HuH-7 (cell line): ENCODE measurements at places on chromosomes 2 and 18.

GRCh38 chr2:95016616-95017015 is 8.9 kb upstream of the MAL start:
- no peak for DNase-seq

DNA sequence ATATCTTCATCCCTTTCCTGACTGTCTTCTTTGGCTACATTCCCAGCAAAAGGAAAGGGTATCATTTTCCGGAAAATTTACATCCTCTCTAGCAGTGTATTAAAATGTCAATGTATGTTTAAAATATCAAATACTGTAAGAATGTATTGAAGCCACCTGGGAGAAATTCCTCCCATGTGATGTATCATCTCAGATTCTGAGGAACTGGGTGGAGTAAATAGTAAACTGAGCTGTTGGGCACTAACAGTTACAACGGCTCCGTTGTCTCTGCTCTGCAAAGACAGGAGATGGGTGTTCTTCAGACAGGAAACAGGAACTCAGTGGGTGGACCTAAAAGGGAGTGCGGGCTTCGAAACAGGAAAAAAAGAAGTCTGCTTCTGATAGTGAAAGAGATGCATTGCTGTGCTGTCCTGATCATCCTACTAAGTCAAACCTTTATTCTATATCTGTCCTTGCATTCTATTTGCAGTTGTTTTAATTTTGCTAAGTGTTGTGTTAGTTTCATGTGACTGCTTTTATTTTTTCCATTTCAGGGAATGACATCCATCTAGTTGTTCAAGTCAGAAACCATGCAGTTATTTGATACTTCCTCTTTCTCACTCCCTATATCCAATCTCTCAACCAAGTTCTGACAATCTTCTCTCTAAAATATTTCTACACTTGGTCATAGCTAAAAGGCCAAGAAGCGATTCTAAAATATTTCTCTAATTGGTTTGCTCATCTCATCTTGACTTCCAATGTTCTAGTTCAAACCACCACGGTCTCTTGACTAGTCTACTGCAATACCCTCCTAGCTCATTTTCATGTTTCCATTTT is 19.4 kb downstream of the DOK1 start:
- DNase-seq = no peak

GRCh38 chr18:62370366-62370765 is 45.3 kb downstream of the TNFRSF11A start:
- no peak for DNase-seq

DNA sequence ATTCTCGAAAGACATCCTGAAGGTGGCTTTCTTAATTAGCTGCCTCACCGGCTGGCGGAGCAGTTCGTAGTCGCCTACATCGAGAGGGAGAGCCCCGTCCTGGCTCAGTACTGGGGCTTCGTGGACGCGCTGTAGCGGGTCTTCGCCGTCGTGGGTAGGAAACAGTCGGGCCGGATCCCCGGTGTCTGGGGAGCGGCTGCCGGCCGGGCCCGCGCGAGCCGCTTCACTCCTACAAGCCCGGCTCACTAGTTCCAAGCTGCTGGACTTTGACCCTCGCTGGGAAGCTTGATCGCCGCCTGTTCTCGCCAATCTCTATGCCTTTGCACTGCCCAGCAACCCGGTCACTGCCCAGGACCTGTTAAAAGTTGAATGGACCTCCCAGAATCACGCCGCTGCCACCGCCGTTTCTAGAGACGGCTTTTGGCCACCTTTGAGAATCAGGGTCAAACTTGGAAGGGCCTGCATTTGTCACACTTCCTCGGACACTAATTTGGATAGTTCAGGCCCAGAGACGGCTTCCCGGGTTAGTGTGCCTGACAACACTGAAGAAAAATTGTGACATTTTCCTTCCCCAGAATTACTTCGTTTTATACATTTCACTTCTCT is 41.4 kb upstream of the AKAIN1 start:
- DNase-seq = peak; percentile 53

GRCh38 chr18:53458944-53459580 is 765.4 kb downstream of the MBD2 start:
- DNase-seq = no peak

DNA sequence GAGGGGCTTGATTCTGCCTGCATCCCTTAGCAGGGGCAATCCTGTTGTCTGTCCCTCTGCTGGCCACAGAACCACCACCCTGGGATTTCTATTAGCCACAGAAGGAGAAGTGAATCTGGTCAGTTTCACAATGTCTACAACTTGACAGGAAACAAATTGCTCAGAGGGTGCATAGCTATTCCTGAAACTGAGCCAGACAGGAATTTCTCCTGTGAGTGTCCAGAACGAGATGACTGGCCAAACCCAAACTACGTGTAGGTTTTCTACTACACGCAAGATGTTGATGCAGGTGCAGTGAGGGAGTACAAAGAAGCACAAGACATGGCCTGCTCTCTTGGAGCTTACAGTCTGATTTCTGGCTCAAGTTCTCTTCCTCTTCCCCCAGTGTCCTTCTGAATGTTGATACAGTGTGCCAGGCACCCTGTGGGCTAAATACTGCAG is 201.9 kb downstream of the CLIP4 start:
- DNase-seq = no peak

- DNase-seq = no peak
Observed at GRCh38 chr2:106563195-106563594, 76.0 kb downstream of the CD8B2 start.

DNA sequence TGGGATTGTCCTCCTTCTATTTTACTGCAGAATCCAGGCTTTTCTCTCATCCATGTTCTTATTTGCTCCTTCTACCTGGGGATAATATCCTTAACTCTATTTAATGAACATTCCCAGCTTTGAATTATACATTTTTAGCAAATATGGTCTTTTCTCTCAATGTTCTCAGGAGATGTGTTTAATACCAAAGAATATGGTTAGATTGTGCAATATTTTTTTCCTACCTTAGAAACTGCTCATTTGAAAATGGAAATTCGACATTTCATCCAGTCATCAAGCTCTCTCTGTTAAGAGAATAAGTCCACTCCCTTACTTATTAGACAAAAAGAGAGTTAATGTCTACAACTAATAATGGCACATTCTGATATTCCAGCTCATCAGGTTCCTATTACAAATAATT is 160.4 kb upstream of the GULP1 start:
- DNase-seq = no peak

GRCh38 chr2:105760191-105760590 is 15.5 kb downstream of the NCK2 start:
- DNase-seq = no peak

DNA sequence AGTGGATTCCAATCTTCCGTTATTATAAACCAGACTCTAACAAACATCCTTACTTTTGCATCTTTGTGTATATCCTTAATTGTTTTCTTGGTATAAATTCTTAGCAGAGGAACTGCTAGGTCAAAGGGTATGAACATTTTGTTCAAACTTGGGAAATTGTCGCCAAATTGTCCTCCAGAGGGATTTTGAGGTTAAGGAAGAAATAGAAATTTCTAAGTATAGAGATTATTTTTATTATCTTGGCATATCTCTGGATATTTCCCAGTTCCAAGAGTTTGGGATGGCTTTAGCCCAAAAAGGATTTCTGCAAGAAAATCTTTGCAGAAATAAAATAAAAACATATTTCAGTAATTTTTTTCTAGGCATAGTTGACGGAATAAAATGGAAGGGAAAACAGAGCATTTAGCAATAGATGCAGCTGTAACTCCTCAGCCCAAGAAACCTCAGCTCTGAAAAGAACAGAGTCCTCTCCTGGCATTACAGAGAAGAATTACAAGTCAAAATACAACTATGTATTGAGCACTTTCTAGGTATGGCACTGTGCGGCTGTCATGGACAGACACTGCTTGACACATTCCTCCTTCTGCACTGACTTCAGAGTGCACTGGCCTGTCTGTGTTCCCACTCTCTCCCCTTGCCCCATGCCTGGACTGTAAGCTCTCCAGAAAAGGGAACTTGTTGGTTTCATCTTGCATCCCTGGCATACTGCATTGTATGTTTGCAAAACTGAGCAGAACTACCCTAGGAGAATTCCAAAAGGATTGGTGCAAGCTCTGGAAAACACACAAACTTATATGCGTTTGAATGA is 117.3 kb upstream of the STON1 start:
- DNase-seq = no peak

GRCh38 chr2:43391878-43392215 is 165.4 kb upstream of the ZFP36L2 start:
- no peak for DNase-seq

GRCh38 chr2:142973160-142973821 is 95.8 kb downstream of the KYNU start:
- no peak for DNase-seq

GRCh38 chr2:29072971-29073725 is 1.2 kb downstream of the PCARE start:
- no peak for DNase-seq

DNA sequence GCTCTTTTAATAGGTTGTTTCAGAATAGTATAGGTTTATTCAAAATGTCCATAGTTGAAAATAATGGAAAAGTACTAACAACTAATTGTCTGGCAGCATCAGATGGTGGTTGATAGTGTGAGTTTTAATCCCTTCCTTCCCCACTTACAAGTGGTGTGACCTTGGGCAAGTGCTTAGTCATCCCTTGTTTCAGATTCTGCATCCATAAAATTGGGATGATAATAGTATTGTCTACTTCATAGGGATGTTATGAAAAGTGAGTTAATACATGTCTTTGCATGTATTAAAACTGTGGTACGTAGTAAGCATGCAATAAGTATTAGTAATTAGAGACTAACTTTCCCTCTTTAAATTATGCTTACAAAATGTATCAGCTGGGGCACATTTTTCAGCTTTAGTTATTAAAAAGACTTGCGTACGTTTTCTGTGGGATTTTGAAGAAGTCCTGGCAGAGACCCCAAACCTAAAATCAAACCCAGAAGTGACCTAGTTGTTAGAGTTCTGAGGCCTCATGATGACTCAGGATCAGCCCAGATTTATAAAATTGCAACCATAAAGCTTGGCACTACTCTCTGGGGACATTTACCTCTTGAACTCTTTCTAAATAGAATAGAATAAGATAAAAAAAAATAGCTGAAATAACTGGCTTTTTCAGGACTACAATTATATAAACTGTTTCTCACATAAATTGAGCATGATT is 8.6 kb downstream of the ITGA4 start:
- no peak for DNase-seq

DNA sequence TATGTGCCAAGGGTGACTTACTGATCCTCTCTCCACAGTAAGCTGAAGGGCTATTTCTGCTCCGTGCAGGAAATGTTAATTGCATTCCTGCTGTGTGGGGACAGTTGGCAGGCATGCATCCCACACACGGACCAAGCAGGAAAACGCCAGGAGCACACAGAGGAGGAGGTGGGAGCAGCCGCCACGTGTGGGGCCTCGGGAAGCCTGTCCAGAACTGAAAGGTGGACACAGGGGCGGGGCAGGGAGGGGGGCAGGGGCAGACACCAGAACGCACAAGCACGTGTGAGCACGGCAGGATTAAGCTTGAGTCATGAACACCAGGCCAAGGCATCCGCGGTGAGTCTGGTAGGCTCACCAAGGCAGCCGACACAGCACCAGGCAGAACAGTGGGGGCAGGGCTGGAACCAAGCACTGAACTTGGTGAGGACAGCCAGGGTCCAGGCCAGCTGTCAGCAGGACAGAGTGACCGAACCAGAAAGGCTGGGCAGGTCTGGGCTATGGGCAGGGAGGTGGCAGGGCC is 177.1 kb downstream of the EIPR1 start:
- DNase-seq = no peak

- no peak for DNase-seq
Observed at GRCh38 chr2:41038408-41038807, 586.5 kb upstream of the SLC8A1 start.

DNA sequence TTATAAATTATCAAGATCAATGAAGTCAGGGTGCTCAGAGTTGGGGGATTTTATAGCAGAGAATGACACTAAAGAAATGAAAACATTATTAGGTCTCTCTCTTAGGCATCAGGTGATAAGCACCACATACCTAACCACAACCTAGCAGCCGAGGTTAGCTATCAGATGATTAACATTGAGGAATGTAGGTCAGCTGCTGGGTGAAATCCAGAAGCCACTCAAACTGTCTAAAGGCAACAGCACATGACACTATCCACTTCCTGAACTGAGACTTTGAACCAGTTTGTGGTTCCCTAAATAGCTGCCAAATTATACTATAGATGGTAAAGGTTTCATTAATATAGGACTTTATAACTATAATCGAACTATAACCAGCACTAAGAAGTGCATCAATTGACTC is 4.7 kb downstream of the EPG5 start:
- DNase-seq = no peak

- DNase-seq = no peak
Observed at GRCh38 chr2:131753640-131754561, 226.2 kb downstream of the CCDC74A start.

DNA sequence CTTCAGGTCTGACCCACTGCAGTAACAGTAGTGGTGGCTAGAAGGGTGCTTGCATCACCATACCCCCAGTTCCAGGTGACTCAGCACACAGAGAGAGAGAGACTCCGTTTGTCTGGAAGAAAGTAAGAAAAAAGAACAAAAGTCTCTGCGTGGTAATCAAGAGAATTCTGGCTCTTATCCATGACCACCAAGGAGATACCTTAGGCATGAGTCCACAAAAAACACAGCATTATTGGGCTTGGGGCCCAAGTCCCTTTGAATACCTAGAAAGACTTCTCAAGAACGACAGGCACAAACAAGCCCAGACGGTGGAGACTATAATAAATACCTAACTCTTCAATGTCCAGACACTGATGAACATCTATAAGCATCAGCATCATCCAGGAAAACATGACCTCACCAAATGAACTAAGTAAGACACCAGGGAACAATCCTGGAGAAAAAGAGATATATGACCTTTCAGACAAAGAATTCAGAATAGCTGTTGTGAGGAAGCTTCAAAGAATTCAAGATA is 21.7 kb upstream of the BAZ2B start:
- DNase-seq = no peak

- no peak for DNase-seq
Observed at GRCh38 chr2:169050476-169051240, 18.7 kb upstream of the DHRS9 start.

DNA sequence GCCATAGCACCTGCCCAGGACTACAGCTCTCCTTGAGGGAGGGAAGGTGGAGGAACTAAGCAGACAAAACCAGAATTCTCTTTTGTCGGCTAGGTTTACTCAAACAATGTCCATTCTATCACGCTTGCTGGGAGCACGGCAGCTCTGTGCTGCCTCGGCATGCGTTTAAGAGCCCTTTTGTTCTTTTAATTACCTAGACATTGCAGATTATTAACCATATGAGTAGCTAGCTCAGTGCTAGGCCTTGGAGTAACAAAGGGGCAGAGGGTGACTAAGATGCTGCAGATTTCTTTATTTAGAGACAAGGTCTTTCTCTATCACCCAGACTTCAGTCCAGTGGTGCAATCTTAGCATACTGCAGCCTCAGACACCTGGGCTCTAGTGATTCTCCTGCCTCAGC is 11.1 kb downstream of the MSGN1 start:
- DNase-seq = no peak

DNA sequence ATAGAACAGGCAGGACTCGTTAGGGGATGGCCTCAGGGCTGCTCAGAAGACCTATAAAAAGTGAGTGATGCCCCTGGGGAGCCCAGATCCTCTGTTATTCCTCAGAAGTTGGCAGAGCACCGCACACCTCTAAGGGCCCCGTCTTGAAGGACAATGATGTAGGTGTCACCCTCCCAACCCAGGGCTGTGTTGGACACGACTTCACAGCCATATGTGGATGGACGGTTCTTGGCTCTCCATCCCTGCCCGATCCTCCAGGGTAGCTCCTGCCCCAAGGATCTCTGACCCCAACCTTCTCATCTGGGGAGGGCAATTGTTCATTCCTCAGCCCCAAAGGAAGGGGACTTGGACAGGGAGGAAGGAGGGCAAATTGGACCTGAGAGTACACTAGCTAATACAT is 246.1 kb downstream of the DYSF start:
- no peak for DNase-seq
